ENCODE measurements at places on chromosomes 5 and 9.

- DNase-seq, result no peak
Observed at GRCh38 chr5:127942246-127943060, 141.1 kb upstream of the SLC12A2 start.

- DNase-seq, result no peak
Observed at GRCh38 chr5:89097103-89097502, 214.1 kb upstream of the MEF2C start.

DNA sequence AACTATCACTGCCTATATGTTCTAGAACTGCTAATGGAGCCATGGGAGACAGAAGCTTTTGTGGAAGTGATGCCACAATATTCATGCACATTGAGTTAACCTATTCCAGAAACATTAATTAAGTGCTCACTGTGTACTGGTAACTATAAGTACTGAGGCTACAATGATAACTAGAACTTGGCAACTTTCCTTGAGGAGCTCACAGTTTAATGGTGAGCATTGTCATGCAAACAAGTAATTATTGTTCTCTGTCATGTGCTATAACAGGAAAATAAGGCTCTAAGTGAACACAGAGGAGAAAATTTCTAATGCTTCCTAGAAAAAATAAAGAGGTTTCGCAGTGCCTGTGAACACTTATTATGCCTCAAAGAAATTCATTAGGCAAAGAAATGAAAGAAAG is 142.2 kb downstream of the BAAT start:
- DNase-seq, result no peak

DNA sequence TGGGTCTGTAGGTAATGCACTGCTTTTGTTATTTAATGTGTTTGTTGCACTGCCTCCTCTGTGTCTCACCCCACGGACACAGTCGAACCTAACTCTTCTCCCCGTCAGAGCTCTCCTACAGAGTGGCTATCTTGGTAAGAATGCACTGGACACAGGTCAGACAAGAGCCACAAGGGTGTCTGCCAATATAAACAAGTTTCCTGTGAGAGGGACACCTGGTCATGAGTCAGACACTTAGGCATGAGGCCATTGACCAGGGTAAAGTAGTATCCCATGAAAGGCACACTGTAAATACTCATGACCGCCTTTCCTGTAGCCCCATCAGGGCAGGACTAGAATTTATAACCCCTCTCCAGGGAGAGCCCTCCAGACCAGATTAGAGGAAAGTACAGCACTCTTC is 115.5 kb downstream of the SLC12A2 start:
- no peak for DNase-seq

- no peak for DNase-seq
Observed at GRCh38 chr5:87127426-87127825, 140.3 kb upstream of the RASA1 start.

DNA sequence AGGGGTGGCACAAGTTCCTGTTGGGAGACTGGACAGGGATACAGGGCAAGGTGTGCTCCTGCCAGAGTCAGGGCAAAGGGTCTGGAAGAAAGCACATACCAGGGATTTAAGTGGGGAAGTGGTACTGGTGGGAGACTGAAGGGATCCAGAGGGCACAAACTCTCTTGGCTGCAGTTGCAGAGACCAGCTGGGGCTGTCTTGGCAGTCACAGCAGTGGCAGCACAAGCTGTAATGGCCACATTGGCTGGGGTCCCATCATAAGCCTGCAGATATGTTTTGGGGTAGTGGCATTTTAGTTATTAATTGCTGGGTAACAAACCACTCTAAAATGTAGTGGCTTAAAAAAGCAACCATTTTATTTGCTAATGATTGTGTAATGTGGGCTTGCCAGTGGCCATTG is 492.2 kb downstream of the ENC1 start:
- DNase-seq, result no peak
